ENCODE measurements at places on chromosomes 4 and X. TPM values are rescaled to one million over a fixed set of nuclear protein-coding genes. Genes with fewer than 3 reads are reported as not detected.

The ADH1C gene
- 7.8 TPM for total RNA-seq

- ATAC-seq, result no peak
Observed at GRCh38 chr4:34845926-34846325, 1398.4 kb downstream of the ARAP2 start.

DNA sequence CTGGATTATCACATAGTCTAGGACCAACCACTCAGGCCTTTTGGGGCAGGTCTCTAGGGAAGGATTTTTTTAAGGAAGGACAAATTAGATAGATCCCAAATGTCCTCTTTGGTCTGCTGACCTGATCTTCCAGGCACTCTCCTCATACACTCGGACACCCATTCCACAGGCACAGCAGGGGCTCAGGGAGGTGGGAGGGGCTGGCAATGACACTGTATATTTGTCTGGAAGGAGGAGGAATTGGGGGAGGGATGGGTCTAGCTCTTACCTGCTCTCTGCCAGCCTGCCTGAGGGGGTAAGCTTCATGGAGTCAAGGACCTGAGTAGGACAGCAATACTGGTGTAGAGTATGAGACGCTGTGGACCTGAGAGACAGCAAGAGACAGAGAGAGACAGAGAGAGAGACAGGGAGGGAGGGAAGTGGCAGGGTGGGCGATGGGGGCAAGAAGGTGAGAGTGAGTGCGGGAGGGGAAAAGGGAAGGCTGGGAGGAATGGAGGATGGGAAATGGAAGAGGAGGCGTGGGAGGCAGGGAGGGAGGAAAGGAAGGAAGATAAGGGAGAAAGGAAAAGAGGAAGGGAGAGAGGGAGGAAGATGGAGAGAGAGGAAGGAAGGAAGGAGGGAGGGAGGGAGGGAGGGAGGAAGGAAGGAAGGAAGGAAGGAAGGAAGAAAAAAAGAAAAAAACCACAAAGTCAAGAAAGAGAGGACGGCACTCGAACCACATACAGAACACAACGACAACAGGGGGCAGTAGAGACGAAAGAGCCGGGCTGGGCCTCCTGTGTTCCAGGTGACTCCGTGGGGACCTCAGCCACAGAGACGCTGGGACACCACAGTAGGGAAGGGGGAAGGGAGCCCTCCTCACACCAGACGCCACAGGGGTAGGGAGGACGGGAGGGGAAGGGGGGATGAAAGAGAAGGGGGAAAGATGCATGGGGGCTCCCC, 1.8 kb downstream of the IQSEC2 start:
- ATAC-seq, result no peak

- no peak for ATAC-seq
Observed at GRCh38 chr4:82988323-82988832, 22.2 kb downstream of the LIN54 start.

The STX18 gene
- 17.8 TPM for total RNA-seq

GRCh38 chr4:140374130-140374477, 658 bp downstream of the SCOC start:
- no peak for ATAC-seq

DNA sequence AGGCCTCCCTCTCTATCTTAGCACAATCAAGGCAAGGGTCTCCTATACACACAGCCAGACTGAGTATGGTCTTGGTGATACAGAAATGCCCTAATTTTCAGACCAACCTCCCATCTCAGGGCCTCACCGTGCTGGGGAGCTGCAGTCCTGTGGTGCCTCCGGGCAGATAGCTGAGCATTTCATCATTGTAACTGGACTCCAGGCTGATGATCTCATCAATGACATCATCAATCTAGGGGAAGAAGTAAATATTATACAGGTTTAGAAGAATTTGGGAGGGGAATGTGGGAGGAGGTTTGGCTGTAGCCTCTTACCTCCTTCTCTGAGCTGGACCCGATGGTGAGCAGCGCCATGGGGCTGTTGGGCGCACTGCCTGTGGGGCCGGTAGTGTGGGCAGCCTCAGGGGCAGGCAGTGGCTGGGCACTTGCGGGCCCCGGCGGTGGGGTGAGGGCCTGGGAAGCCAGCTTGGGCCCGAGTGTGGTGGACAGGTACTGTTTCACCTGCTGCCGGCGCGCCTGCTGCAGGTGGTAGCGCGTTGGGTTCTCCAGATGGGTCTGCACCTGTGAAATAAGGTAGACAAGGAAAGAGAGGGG, 5.2 kb downstream of the TFE3 start:
- ATAC-seq, result no peak

- ATAC-seq, result no peak
Observed at GRCh38 chr4:113905301-113905700, 74.1 kb downstream of the ARSJ start.

The VSIG1 gene
- not detected for total RNA-seq

The ZNF674 gene
- total RNA-seq, result 5.4 TPM

DNA sequence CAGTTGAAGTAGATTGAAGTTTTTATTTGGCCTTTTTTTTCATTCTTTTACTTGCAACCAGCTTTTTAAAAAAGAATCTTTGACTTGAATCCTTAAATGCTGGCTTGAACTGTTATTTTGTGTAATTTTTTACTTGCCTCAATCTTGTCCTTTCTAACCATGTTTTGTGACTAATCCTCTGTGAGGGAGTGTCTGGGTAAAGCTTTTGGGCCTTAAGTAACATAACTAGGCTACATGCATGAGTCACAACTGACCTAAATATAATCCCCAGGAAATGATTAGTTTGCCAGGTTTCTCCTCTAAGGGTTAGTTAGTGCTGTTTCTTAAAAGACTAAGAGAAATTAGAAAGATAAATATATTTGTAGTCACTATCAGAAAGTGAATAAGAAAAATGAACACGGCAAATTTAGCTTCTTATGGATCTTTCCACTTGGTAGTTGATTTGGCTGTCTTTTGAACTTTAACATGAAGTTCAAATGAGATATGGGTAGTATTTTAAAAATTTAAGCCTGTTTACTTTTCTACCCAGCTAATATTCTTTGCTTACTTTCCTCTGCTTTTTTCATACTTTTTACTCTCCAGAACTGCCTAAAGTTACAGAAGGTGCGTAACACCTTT, 13.0 kb downstream of the EXOC1 start:
- peak; percentile 94 for ATAC-seq

The FAM90A26 gene
- total RNA-seq, result not detected

The ARHGAP6 gene
- 25.2 TPM for total RNA-seq

DNA sequence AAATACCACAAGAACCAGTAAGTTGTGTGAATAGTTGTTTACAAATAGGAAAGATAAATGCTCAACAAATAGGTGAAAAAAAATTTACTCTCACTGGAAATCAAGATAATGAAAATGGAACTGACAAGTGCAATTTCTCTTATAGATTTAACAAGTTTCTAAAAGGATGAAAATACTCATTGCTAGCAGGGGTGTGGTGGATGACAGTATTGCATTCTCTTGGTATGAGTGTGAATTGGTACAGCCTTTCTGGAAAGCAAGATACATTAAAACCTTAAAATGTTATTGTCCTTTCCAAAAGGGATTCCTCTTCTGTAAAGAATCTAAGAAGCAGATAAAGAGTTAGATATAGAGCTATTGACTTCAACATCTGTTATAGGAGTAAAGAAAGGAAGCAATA, 240.0 kb upstream of the RPS6KA3 start:
- no peak for ATAC-seq

DNA sequence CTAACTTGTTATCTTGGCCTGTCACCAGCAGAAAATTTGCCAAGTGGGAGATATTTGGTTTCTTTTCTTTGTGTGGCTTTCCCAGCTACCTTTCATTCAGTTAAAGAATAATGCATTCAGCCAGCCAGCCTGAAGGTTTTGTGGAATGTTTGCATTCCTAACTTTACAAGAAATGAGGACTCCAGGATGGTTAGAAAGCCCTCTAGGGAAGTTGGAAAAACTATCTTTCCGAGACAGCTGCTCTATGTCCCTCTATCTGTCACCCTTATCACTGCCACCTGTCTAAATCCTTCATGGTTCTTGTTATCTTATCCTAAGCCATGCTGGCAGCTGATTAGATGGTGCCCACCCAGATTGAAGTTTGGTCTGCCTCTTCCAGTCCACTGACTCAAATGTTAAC, 384.2 kb downstream of the SH3BGRL start:
- ATAC-seq, result no peak

- no peak for ATAC-seq
Observed at GRCh38 chr4:185307136-185307950, 88.4 kb downstream of the LRP2BP start.

- ATAC-seq, result no peak
Observed at GRCh38 chr4:56408978-56409377, 21.7 kb upstream of the AASDH start.

DNA sequence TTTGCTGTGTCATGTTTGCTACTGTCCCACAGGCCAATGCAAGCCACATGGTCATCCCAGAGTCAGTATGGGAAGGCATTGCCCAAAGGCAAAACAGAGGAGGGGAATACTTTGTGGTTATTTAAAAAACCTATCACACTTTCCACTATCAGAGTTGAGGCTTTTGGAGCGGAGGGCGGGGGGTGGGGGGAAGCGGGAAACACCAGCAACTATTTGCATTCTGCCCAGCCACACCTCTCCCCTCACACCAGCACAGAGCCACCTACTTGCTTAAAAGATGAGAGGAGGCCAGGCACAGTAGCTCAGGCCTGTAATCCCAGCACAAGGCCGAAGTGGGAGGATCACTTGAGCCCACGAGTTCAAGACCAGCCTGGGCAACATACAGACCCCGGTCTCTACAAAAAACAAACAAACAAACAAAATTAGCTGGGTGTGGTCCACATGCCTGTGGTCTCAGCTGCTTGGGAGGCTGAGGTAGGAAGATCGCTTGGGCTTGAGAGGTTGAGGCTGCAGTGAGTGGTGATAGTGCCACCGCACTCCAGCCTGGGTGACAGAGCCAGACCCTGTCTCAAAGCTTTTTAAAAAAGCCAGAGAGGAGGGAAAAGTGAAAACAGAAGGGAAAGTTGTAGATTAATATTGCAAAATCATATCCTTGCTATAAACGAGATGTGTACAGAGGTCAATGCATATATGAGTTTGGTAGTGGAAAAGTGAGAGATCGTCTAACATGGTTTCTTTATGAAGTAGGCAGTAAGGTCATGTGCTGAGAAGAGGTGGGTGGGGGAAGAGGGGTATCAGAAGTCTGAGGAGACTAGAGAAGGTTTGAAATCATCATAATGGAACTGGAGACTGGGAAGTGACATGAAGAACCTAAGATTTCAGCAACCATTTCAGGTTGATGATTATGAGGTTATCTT, 1.9 kb upstream of the CHST7 start:
- no peak for ATAC-seq

The STATH gene
- not detected for total RNA-seq

The BMX gene
- total RNA-seq, result 4.4 TPM

DNA sequence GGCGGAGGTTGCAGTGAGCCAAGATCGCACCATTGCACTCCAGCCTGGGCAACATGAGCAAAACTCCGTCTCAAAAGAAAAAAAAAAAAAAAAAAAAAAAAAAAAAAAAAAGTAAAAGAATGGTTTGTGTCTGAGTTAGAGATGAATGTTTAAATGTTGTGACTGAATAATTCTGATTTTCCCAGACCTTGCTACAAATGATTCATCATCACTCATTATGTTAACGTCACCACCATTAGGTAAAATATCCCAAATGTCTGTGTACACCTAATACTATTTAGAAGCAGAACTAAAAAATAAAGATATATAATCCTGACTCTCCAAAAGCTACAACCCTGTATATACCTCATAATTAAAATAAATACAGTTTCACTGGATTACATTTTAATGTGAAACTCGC, 70.8 kb downstream of the HHIP start:
- no peak for ATAC-seq

DNA sequence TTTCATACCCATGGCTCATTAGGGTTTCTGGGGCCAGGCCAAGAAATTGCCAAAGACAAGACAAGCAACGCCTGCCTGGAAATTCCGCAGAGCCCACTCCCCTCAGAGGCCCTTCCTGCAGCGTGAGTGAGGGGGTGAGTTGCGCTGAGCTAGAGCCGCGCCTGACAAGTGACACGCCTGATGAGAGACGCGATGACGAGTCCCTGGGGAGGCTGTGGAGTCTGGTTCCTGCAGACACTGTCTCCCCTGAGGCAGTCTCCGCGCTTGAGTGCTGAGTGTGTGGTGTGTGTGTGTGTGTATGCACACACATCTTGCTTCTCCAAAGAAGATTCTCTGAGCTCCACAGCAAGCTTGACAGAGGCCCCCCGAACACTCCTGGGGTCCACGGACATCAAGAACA, 269.8 kb downstream of the BCOR start:
- no peak for ATAC-seq

The TEX13B gene
- not detected for total RNA-seq

- no peak for ATAC-seq
Observed at GRCh38 chr4:26139310-26139924, 181.4 kb upstream of the RBPJ start.

GRCh38 chr4:92599044-92599443, 295.3 kb downstream of the GRID2 start:
- ATAC-seq, result no peak

The JADE3 gene
- 10.2 TPM for total RNA-seq

DNA sequence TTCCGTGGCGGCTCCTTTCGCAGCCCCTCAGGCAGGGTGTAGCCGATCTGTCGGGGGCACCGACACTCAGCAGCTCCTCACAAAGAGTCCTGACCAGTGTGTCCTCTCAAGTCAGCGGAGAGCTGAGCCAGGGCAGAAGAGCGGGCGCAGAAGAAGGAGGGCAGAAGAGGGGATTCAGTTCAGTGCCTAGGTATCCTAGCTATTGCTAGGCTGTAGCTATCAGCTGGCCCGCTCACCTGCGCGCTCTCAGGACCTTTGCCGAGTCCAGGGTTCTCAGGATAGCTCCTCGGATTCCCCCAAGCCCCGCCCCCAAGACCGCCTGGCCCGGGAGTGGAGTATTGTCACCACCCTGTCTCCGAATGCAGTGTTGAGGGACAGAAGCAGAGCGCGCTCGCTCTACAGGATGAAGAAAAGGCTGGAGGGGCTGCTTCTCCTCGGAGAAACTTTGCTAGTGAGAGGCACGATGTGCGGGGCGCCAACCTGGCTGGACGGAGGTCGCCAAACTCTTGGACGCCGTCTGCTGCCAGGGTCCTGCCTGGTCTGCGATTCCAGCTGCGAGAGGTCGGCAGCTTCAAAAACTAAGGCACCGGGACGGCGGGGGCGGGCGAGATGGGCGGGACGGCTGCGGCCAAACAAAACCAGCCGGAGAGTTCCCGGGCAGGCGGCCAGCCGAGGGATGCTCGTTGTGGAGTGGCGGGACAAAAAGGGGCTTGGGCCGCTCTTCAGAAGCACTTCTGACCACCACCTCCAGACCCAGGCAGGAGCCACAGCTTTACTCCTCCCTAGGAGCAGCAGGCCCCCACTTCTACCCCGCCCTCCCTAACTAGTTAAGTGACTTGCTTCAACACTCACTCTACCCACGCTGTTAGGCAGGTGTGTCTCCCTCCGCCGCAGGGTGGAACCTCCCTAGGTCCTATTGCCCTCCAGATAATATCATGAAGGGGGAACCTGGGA, at the start of gene XKRX:
Gene XKRX (minus strand): TSS at position 258 of the 954 bp plus-strand sequence. CDS start 613 bp downstream, outside the sequence.
- no peak for ATAC-seq

The SYP gene
- total RNA-seq, result 10.5 TPM

- no peak for ATAC-seq
Observed at GRCh38 chr4:126241634-126242033, 926.9 kb downstream of the FAT4 start.
